ENCODE measurements at places on chromosomes 7 and 10.
A peak's percentile ranks its signal among the peaks of the same experiment; 100 is the strongest.

- peak; percentile 71 for DNase-seq
Measured at GRCh38 chr7:133789974-133790373, 337.2 kb upstream of the LRGUK start.

DNA sequence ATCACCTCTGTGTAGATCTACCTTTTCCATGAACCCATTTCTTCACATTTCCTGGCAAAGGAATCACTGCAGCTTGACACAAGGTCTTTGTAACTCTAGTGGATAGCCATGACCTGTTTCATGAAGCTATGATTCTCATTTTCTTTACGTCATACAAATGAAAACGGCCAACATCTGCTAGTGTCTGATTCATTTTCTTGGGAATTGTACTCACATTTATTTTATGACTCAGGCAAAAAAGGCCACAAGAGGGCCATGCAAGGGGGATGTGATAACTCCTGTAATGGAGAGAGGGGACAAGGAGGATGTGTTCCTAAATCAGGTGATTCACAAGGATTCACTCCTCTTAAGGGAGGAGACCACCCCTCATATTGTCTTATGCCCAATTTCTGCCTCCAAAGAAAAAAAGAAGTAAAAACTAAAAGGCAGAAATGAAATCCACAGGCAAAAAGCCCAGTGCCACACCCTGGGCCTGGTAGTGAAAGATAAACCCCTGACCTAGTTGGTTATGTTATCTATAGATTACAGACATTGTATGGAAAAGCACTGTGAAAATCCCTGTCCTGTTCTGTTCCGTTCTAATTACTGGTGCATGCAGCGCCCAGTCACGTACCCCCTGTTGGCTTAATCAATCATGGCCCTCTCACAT, 249.9 kb downstream of the IPMK start:
- DNase-seq = peak; percentile 93

DNA sequence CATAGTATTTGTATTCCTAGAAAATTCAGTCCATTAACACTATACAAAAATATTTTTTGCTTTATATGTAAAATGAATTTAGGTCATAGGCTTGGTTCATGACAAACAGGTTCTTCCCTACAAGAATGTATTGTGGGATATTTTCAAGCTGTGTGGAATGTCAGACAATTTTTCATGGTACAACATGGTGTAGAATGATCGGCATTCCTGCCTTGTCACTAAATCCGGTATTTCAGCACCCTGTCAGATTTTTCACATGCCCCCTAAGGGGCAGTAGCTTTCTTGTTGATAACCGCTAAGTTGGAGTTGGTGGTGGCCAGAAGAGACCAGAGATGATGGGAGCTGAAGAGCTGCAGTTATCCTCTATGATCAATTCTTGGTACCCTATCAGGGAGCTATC, 154.3 kb downstream of the SORCS3 start:
- DNase-seq = no peak

DNA sequence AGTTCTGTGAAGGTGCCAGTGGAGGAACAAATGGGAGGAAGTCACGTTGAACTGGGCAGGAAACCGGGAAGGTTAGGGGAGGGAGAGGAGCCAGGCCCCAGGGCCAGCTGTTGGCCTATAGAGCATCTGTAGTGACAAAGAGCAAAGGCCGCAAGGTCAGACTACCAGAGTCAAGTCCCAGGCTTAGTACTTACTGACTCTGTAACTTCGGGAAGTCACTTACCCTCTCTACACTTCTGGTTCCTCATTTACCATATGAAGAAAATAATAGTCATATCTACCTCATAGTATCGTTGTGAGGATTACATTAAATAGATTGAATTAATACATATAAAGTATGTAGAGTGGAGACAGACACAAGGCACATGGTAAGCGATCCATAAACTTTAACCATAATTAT, 101.8 kb upstream of the FZD1 start:
- DNase-seq = no peak

DNA sequence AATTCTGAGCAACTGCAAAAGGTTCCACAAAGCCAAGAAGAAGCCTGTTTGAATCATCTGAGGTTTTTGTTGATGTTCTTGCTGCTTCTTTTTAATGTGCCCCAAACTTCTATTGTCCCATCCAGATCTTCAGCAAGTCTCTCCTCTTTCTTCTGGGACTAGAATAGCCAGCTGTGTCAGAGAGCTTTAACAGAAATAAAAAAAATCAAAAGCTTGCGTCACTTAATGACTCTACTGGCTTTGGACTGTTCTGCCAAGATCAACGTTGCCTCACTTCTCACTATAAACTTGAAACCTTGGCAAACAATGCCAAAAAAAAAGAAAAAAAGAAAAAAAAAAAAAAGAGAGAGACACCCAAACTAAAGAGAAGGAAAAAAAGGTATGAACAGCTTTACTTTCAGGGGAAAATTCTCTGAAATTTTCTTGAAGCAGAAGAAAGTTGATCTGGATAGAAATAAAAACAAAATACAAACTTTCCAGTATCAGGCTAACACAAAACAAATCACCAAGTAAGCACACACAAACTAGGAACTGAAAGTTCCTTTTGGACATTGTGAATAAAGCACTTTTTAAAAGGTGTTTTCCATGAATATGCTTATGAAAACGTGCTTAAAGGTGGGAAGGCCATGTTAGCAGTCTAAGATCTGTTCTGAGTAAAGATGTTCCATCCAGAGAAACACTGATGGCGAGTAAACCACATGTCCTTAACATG, 14.8 kb downstream of the USP54 start:
- DNase-seq = peak; percentile 72

- DNase-seq = no peak
Measured at GRCh38 chr10:128614016-128614605, 487.9 kb upstream of the MKI67 start.

- no peak for DNase-seq
Measured at GRCh38 chr7:103843689-103844480, 145.6 kb downstream of the RELN start.

- peak; percentile 28 for DNase-seq
Measured at GRCh38 chr10:115654961-115655360, 561.8 kb downstream of the ATRNL1 start.

DNA sequence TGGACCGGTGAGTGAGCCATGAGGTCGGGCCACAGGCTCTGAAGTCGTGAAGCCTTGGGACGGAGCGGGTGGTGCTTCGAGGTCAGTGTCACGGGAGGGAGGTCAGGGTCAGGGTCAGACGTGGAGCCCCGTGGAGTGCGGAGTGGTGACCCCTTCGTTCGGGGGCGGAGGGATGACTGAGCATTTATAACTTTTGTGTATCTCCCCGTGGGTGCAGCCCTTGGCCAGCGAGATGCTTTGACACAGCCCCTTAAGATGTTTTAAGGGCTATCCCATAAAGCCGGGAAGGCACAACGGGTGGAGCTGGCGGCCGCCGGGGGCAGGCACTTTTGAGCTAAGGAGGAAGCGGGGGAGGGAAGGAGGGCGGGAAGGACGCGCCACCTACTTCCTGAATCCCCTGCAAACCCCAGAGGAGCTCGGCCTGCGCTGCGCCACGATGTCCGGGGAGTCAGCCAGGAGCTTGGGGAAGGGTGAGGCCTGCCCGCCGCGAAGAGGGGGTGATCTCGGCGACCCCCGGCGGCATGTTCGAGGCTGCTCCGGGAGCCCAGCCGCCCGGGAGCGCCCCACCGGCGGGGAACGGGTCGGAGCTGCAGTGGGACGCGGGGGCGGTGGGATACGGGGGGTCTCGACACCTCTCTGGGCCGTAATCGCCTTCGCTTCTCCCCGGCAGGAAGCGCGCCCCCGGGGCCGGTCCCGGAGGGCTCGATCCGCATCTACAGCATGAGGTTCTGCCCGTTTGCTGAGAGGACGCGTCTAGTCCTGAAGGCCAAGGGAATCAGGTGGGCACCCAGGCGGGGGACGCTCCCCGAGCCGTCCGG, at the start of gene GSTO1:
GSTO1 (plus strand) TSS at position 400 of the 818 bp plus-strand sequence; CDS start at position 437, 37 bp downstream.
- peak; percentile 77 for DNase-seq

DNA sequence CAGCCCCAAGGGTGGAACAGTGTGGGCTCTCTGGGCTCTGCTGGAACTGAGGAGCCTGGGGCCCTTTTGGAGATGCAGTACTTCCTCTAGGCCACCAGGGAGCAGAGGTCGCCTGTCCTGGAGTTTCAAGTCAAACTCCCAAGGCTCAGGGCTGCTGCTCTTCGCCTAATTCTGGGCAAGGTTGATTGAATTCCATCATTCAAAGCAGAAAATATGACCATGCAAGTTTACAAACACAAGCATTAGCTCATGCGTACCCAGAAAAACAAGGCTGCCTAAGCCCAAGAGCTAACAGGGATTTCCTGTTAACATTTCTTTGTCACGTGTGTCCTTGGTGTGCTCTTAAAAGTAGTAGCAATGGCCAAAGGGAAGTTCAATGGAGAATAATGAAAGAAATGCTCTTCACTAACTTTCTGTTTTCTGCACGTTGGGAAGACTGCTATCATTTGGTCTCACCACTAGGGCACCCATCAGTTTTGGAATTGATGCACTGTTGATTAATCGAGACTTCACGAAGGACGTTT, 20.1 kb downstream of the LDB3 start:
- peak; percentile 69 for DNase-seq

DNA sequence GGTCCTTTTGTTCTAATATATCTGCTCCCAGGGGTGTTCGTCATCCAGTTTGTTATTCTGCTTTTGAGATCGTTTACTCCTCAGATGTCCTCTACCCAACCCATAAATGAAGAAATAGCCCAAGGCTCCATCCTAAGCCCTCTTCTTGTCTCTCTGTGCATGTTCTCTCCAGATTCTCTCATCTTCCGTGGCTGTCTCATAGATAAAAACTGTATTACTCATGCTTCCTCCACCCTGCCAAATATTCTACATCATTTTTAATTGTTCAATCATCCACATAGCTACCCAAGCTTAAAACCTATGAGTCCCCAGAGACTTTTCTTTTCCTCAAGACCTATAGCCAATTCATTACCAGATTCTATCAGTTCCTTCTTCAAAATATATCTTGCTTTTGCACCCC, 44.9 kb downstream of the CAV1 start:
- peak; percentile 98 for DNase-seq

GRCh38 chr10:89327803-89328441, at the start of gene IFIT3:
Gene IFIT3, plus strand, starts transcription at chr10:89327997. Its CDS starts 77 bp downstream, at chr10:89328074.
- peak; percentile 97 for DNase-seq

DNA sequence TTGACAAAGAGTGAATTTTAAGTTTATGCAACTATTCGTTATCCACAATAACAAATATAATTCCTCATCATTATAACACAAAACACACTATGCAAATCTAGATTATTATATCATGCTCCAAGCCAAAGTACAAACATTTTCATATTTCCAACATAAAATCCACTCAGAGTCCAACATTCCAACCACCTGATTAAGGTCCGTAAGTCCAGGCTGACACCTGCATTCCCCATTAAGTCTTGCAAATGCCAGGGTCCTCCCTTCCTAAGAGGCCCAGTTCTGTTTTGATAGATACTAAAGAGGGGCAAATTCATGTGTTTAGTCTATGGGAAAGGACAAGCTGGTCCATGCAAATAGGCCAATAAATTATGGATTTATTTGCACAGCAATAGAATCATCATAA, 206.1 kb downstream of the POU6F2 start:
- no peak for DNase-seq

- no peak for DNase-seq
Measured at GRCh38 chr7:1900847-1901246, 230.8 kb downstream of the ELFN1 start.

DNA sequence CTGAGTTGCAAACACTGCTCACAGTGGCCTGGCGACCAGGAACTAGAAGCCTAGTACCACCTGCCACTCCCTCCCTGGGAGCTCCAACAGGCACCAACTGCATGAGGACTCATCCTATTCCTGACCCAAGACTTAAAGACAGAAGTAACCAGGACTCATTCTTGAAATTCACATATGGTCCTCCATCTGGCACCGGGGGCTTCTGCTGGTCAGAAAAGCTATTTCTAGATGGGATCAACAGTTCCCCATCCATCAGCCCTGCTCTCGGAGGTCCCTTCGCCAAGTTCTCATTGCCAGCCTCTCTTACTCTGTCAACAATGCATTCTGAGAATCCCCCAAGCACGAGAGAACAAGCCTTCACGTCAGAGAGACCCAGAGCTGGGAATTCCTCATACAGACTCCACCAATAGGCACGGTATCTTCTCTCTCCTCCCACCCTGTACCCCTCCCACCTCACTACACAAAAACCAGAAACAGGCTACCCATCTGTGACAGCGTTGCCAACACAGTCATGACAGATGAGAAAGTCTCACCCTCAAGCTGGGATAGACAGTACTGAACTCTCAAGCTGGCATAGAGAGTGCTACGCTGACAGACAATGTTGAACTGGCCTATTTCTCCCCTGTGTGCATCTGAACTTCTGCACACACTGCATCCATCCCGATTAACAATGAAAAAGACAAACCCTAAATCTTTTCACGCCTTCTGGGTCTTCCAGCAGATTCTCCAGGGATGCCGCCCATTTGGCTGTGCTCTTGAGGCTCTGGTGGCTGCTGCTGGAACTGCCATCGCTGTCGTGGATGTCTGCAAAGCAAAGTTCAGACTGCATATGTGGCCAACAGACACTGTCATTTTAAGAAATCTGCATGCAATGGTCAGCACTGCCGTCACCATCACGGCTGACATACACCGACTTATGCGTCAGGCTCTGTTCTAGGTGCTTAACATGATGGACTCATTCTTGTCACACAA, 15.6 kb downstream of the RGS10 start:
- DNase-seq = no peak

DNA sequence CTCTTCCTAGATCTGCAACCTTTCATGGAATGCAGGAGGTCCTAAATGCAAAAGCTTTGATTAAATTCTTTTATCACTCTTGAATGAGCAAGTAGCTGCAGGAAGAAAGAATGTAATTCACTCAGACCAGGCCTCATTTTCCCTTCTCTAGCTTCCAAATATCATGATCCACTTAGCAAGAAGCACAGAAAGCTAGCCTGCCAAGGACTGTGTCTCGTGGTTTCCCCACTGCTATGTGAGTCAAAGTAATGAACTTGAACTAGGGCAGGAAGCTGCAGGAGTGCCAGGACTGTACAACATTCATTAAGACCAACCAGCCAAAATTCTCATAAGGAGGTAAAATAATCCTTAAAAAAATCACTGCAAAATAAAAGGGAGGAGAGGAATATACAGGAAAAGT, 379.2 kb downstream of the CALN1 start:
- DNase-seq = peak; percentile 34

DNA sequence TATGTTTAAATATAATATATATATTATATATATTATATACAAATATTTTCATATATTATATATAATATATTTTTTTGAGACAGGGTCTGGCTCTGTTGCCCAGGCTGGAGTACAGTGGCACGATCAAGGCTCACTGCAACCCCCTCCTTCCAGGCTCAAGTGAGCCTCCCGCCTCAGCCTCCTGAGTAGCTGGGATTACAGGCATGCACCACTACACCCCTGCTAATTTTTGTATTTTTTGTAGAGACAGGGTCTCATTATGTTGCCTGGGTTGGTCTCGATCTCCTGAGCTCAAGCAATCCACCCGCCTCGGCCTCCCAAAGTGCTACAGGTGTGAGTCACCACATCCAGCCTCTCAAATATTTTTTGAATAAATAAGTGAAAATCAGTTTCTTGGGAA, 215.5 kb downstream of the GATA3 start:
- no peak for DNase-seq

GRCh38 chr7:20799566-20800366, 13.1 kb upstream of the SP8 start:
- no peak for DNase-seq
